ENCODE measurements at places on chromosomes 13 and 19.
A peak's percentile ranks its signal among the peaks of the same experiment; 100 is the strongest.

- DNase-seq = no peak
Observed at GRCh38 chr13:85717921-85718320, 81.3 kb downstream of the SLITRK6 start.

- no peak for DNase-seq
Observed at GRCh38 chr13:73809561-73809960, 324.6 kb downstream of the KLF12 start.

GRCh38 chr19:3907626-3908265 is 25.1 kb upstream of the NMRK2 start:
- no peak for DNase-seq

DNA sequence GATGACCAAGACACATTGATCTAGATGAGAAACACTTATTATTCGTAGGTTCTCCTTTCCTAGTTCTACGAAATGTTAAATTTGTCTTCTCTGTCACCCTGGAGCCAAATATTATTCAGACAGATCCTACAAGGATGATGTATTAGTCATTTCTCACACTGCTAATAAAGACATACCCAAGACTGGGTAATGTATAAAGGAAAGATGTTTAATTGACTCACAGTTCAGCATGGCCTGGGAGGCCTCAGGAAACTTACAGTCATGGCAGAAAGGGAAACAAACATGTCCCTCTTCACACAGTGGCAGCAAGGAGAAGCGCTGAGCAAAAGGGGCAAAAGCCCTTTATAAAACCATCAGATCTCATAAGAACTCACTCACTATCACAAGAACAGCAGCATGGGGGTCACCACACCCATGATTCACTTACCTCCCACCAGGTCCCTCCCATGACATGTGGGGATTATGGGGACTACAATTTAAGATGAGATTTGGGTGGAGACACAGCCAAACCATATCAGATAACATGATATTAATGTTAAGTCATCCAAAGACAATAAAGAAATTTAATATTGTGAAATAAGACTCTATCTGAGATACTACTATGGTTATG is 1248.8 kb upstream of the SLC10A2 start:
- no peak for DNase-seq

DNA sequence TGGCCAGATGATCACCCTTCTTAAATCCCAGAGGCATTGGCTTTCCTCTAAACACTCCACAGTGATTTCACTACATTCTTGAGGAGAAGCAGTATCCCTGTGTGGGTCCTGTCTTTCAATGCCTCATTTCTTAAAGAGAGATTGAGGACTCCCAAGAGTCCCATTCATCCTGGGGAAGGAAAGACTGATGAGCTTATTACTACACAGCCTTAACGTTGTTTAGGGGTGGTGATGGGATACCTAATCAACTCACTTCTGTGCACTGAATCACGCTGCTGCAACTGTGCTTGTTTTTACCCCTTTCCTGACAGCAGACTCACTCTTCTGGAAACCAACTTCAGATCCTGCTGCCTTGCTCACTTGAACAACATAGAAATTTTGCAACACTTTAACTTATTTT is 203.1 kb downstream of the RGCC start:
- DNase-seq = no peak

DNA sequence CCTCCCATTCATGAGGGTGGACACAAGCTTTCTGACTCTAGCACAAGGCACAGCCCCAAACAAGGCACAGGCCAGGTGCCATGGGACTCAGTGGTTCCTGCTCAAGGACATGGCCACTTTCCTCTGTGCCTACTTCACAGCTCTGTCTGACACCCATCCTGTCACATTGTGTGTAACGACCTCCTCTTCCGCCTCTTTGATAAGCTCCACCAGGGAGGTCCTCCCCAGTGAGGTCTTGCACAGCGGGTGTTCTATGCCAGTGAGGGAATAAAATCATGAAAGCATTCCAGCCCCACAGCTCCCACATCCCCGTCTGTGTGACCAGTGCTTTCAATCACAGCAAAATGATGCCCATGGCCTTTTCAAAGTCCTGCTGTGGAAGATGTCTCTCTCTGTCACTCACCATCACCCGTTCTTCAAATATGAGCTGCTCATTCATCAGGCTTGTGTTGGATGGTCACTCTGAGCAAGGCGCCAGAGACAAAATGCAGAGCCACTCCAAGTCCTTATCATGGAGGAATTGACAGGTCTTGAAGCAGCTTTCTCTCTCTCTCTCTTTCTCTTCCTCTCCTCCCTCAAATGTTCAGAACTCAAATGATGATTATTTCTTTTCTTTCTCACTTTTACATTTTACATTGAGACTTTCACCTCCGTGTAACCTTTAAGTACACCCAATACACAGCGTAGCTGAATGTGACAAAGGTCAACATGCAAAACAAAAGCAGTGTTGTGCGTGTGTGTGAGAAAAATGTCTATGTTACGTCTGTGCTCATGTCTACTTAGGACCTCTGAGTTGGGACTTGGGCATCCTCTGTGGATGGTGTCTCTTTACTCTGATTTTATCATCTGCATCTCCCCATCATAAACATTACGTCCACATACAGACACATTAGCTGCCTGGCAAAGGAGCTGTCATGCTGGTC is 8.0 kb upstream of the SPATA13 start:
- no peak for DNase-seq

- DNase-seq = no peak
Observed at GRCh38 chr19:41997851-41998229, 3.8 kb upstream of the ATP1A3 start.

DNA sequence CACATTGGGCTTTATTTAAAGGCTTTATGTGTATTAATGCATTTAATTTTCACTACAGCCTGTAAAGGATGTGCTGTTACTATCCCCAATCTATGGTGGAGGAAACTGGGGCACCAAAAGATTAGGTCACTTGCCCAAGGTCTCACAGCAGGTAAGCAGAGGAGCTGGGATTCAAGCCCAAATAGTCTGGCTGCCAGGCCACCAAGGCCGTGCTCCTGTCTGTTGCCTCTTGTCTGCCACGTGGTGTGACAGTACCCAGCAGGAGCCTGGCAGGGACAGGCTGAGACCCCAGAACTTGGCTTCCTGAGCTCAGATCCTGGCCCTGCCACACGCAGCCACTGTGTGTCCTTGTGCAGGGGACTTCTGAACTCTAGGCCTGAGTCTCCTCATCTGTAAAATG is 4.5 kb downstream of the NTN5 start:
- no peak for DNase-seq

- peak; percentile 39 for DNase-seq
Observed at GRCh38 chr19:1855828-1856255, 7.5 kb downstream of the KLF16 start.

DNA sequence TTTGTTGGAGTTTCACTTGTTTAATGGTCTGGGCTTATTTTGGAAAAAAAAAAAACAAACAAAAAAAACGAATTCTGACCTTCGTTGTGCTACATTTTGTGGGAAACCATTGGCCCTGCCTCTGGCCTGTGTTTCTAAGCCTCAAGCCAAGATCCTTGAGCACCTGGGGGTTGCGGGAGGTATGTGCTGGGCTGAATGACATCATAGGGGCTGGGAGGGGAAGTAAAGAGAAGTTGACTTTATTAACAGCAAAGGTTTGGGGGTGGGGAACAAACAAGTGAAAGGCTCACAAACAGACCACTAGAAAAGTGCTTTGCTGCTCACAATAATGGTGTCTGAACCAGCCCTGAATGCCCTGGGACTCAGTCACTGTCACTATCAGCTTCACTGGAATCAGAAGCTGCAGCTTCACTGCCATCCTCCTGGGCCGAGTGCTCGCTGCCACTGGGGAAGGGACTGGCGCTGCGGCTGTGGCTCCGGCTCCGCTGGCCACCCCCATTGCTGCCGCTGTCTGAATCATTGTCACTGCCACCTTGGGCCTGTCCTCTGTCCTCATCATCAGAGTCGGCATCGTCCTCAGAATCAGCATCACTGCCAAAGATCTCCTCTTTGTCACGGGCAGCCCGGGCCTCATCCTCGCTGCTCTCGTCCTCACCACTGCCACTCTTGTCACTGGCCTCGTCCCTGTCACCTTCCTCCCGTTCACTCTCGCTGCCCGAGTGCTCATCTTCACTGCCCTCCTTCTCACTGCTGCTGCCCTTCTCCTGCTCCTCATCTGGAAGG is 5.1 kb downstream of the PAF1 start:
- DNase-seq = no peak

DNA sequence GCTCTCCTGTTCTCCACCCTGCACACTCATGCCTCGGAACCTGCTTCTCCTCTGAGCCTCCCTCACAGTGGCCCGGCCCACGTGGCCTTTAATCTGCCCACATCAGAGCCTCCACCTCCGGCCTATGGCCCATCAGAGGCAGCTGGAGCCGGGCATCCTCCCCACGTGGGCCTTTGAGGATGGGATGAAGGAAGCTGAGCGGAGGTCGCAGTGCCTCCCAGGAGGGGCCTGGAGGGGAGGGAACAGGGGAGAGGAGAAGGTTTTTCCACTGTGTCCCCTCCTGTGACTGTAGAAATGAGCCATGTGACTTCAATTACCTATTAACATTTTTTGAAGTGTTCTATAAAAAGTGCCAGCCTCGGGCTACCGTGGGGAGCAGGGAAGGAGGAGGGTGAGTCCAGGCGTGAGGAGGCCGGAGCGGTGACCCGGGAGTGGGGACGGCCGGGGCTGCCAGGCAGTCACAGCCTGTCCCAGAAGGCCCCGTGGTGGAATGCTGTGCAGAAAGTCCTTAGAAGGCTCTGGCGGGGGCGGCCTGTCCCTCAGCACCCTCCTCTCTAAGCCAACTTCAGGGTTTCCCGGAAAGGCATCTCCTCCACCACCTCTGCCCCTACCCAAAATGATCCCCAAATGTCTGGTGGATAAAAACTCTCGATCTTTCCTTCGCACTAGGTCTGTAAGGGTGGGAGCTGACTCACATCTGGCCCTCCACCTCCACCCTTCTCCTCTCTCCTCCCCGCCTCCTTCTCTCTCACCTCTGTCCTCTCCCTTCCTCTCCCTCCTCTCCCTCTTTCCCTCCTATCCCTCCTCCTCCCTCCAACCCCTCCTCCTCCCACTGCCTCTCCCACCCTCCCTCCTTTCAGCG is 24.8 kb upstream of the SLC1A5 start:
- DNase-seq = no peak

GRCh38 chr13:91468301-91468700 is 69.9 kb downstream of the GPC5 start:
- no peak for DNase-seq

- no peak for DNase-seq
Observed at GRCh38 chr13:31912647-31913401, 118.8 kb upstream of the FRY start.

- no peak for DNase-seq
Observed at GRCh38 chr19:40688987-40689338, 1.5 kb downstream of the NUMBL start.

- DNase-seq = no peak
Observed at GRCh38 chr13:43688227-43688907, 98.4 kb downstream of the ENOX1 start.

DNA sequence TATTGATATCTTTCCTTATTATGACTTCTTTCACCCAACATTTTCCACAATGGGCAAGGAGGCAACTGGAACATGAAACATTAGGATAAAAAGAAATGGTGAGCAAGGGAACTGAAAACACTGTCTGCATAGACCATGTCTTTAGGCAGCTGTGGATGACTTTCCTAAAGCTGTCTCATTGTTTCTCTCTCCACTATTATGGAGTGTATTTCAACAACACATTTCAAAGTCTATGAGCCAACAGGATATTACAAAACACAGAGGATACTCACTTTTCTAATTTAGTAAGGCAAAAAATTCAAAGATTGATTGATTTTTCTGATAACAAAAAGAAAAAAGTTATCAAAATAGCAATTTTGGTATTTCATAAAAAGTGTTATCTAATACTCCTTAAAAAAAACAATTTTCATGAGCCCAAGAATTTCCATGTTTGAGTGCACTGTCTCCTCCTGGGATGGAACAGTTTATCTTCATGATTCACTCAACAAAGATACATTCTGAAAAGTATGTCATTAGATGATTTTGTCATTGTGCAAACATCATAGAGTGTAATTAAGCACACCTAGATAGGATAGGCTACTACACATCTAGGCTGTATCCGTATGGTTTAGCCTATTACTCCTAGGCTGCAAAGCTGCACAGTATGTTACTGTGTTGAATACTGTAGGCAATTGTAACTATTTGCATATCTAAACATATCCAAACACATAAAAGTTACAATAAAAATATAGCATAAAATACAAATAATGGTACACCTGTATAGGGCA is 1568.4 kb downstream of the SLITRK5 start:
- DNase-seq = no peak

GRCh38 chr19:16628984-16629691 is 1.1 kb upstream of the MED26 start:
- no peak for DNase-seq

DNA sequence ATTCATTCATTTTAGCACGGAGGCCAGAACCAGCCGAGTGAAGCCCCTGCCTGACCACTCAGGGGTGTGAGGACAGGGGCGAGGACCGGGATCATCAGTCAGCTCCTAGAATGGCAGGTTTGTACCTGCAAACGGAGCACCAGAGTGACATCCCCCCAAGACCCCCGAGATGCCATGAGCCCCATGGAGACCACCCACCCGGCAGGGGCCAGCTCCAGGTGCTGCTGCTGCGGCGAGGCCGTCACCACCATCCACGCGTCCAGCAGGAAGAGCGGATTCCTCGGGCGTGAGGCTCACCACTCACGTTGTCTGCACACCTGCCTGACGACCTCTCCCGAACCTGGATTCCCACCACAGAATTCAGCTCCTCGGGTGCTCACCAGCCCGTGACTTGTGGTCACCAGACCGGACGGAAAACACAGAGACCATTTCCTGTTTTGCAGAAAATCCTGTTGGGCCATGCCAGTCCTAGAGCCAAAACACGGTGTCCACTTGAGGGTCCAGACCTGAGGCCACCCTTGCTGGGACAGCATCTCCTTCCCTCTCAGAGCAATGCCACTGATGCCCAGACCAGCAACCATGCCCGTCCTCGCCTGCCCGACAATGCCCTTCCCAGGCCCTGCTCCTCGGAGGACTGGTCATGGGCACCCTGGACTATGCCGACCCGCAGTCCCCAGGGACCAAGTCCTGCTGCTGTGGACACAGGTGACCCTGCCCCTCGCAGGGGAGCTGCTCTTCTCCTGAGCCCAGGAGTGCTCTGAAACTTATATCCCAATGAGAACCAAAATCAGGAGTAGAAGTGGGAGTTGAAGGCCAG is 74.2 kb downstream of the RASA3 start:
- no peak for DNase-seq

DNA sequence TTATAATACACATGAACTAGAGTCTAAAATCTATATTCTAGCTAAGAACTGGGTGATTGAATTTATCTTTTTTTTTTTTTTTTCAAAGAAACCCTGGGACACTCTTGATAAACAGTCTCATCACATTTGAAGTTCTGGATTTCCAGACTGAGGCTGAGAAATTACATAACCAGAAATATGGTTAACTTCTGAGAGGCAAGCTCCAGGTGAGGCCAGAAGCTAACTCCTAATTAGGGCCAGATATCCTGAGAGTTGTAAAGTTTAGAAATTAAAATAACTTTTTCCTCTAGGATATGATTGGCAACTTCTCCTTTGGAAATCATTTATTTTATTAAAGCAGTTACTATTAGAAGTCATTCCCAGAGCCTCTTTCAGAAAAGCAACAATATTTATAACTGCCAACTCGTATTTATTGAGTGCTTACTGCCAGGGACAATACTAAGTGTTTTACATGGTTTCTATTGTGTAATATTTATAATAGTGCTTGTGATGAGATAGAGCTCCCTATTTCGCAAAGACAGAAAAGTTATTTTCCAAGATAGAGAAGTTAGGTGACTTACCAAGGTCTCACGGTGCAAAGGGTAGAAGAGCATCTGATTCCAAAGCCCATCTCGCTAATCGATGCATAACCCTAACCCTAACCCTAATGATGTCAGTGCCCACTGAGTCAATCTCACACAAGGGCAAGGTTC is 187.7 kb downstream of the DCT start:
- no peak for DNase-seq

- no peak for DNase-seq
Observed at GRCh38 chr13:74560325-74560724, 426.1 kb upstream of the KLF12 start.

Measured in CD4-positive, alpha-beta T cell treated with Interleukin-6 for 4 hours (primary cell).